Type B pancreatic cell (in vitro differentiated cells): ENCODE measurements at places on chromosomes 7 and 10.

GRCh38 chr10:43689618-43689954, 40.9 kb upstream of the ZNF32 start:
- no peak for DNase-seq
- H3K27ac ChIP-seq: peak overlapping the region; percentile 40

DNA sequence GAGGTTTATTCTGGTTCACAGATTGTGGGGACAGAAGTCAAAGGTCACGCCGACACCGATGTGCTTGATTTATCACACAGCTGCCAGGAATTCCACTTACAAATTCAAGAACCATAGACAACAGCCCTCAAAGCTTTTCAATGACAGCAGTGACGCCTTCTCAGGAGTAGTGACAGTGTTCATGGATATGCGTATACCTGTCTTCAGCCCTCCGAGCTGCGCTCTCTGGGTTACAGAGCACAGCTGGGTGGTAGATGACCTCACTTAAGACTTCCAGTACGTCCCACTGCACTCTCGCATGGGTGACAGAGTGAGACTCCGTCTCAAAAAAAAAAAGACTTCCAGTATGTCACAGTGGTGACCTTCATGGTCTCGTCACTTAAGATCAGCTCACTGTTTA, 108.5 kb downstream of the TCERG1L start:
- peaks cover 8% of the 10 kb centered on the region for H3K27me3 ChIP-seq
- no peak for DNase-seq
- no peak overlapping the region for H3K4me3 ChIP-seq
- no peak overlapping the region for H3K27ac ChIP-seq
- peaks cover 8% of the 10 kb centered on the region for H3K4me1 ChIP-seq
- no peaks in the 10 kb centered on the region for H3K36me3 ChIP-seq

DNA sequence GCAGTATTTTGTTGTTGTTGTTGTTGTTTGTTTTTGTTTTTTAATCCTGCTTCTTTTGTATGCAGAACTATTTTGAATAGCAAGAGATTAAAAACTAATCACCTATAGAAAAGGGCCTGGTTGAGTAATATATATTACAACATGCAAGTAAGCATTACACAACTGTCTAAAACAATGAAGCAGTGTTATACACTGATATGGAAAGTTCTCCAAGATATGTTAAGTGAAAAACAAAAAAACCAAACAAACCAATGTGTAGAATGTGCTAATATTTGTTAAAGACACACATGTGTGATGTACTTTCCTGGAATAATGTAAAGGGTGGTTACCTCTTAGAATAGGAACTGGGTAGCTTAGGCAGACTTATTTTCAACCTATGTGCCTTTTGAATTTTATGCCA, 117.4 kb downstream of the ZNF365 start:
- no peaks in the 10 kb centered on the region for H3K4me1 ChIP-seq
- H3K36me3 ChIP-seq: no peaks in the 10 kb centered on the region
- peaks cover 17% of the 10 kb centered on the region for H3K27me3 ChIP-seq
- DNase-seq: no peak

DNA sequence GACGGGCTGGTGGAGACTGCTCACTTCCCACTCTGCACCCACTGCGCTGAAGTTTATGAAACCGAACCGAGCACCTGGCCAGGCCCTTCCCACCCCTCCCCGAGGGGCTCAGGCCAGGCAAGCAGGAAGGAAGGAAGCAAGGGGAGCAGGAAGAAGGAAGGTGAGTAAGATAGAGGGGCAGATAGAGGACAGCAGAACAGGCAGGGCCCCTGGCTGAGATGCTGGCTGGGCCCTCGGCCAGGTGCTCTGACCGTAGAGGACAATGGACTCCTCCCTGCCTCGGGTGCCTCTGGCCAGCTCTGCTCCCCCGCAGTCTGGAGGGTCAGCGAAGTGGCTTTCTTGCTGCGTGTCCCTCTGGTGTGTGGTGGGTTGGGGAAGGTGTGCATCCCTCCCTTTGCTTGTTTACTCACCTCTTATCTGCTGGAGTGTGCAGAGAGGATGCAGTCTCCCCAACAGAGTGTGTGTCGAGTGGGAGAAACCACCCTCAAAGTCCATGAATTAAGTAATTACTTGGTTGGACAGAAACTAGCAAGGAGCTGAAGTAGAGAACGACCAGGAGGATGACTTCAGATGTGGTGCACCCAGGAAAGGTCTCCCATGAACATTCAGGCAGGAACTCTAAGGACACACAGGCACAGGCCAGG, 82.8 kb upstream of the PPP2R2D start:
- H3K27me3 ChIP-seq: peaks cover 31% of the 10 kb centered on the region
- H3K4me3 ChIP-seq: no peak overlapping the region
- H3K36me3 ChIP-seq: no peaks in the 10 kb centered on the region
- peak; percentile 58 for DNase-seq

DNA sequence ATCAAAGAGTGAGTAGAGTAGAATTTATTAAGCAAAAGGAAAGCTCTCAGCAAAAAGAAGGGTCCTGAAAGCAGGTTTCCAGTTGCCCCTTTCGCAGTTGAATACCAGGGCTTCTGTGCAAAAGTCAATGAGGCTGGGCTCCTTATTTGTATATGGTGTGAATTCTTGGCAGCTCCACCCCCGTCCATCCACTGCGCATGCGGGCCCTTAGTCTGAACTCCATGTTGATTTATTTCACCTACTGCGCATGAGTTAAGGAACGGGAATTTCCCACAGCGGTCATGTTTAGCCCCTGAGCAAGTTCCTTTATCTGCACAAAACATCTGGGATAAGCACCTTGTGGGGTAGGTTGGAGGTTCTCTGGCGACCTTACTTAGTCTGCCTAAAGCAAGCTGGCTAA, 325.6 kb downstream of the ZWINT start:
- no peak overlapping the region for H3K4me3 ChIP-seq
- DNase-seq: no peak

DNA sequence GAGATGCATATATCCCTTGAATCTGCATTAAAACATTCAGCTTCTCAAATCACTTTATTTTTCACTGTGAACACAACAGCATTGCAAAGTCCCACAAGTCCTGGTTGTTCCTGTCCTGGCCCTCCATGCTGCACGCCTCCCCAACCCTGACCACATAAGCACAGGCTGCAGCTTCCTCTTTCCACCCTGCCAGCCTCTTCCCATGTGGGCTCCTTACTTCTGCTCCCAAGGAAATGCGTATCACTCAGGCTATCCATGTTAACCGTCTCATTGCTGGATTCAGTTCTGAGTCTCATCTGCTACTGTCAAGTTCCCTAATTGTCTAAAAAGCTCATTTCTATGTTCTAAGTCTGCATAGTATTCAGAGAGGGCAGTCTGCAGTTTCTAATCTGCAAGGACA, 89.7 kb upstream of the ZPBP start:
- no peak overlapping the region for H3K27ac ChIP-seq
- no peak overlapping the region for H3K4me3 ChIP-seq
- no peaks in the 10 kb centered on the region for H3K27me3 ChIP-seq
- no peaks in the 10 kb centered on the region for H3K36me3 ChIP-seq

DNA sequence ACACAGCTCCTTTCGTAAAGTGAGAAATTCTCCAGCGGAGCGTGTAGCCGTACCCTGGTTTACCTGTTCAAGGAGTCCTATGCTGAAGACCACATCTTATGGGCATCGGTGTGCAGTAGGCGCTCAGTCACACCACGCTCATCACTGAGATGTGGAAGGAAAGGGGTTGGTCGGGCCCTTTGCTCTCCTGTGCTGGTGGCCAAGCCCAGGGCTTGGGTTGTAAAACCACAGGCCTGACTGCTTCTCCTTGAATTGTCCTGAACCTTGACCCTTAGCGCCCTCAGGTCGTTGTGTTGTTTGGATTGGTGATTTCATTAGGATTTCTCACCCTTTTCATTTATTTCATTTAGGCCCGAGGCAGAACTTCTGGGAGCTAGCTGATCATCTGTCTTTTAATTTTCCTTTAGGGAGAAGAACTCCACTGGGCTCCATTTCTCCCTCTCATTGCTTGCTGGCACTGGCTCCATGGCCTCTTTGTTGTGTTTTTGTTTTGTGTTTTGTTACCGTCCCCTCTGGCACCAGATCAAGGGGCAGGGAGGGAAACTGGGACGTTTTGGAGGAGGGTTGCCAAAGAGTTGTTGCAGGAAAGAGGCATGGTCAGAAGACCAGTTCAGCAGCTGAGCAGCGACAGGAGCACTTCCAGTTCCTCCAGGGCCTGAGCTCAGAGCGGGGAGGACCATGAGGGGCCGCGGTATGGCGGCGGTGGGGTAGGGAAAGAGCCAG, 511.4 kb upstream of the GALNT17 start:
- no peak overlapping the region for H3K27ac ChIP-seq
- peak overlapping the region; percentile 13 for H3K4me3 ChIP-seq
- H3K36me3 ChIP-seq: peaks cover 10% of the 10 kb centered on the region
- H3K4me1 ChIP-seq: peaks cover 27% of the 10 kb centered on the region
- peaks cover 23% of the 10 kb centered on the region for H3K27me3 ChIP-seq

DNA sequence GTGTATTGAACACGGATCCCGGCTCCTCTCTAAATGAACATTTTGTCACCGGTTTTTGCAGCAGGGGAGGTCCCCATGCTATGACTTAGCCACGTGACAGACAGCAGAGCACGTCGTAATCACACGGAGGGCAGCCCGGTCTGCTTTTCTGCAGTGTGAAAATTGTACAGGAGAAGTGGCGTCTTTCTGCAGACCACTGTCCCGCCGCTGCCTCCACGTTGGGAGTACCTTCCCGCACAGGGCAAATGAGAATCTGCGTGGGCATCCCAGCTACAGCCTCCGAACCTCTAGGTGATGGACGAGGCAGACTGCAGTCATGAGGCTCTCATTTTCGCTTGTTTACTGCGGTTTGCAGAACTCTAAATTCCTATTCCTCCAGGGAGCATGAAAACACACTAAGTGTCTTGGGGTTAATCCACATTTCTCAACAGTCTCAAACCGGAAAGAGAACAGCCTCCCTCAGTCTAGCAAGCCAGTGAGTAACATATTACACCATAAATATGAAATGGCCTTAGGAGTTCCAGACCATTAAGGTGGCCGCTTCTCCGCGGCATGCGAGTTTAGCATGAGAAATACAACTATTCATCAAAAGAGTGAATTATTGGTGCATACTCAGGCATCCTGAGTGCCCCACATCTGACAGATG, 89.8 kb downstream of the TCERG1L start:
- H3K27ac ChIP-seq: no peak overlapping the region
- H3K4me3 ChIP-seq: no peak overlapping the region
- peaks cover 4% of the 10 kb centered on the region for H3K4me1 ChIP-seq
- DNase-seq: no peak
- no peaks in the 10 kb centered on the region for H3K27me3 ChIP-seq
- no peaks in the 10 kb centered on the region for H3K36me3 ChIP-seq

DNA sequence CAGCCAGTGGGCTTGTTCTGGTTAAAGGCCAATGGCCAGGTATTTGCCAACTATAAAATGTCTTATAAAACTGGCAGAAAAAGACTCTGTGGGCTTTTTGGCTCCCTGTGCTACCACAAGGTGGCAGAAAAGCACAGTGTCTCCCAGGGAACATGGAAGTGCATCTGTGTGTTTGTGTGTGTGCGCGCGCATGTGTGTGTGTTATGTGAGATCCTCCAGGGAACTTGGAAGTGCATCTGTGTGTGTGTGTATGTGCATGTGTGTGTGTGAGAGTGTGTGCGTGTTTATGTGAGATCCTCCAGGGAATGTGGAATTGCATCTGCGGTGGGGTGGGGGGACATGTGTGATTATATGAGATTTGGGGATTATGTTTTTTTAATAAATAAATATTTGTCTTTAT, 30.2 kb upstream of the ABI1 start:
- no peaks in the 10 kb centered on the region for H3K4me1 ChIP-seq
- H3K4me3 ChIP-seq: no peak overlapping the region
- no peaks in the 10 kb centered on the region for H3K36me3 ChIP-seq
- no peaks in the 10 kb centered on the region for H3K27me3 ChIP-seq
- peak overlapping the region; percentile 0 for H3K27ac ChIP-seq
- no peak for DNase-seq

DNA sequence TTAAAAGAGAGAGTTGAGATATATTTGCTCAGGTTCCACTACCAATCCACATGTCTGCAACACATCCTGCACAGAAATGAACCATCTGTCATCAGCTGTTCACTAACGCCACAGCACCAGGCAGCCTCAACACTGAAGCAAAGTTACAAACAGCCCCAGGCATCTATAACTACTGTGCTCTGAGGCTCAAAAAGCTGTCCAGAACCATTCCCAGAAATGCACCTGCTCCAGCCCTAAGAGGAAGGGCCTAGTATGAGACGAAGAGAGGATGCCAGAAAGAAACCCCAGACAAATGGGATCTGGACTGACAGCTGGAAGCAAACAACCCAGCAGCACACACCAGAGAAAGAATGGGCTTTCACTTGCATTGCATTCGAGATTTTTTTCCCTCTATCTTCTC, 159.3 kb downstream of the ELMO1 start:
- no peaks in the 10 kb centered on the region for H3K36me3 ChIP-seq
- no peak for DNase-seq
- H3K27me3 ChIP-seq: peaks cover 9% of the 10 kb centered on the region
- H3K4me3 ChIP-seq: no peak overlapping the region
- H3K27ac ChIP-seq: no peak overlapping the region
